ENCODE measurements at places on chromosomes 2 and 18.
A peak's percentile ranks its signal among the peaks of the same experiment; 100 is the strongest.

DNA sequence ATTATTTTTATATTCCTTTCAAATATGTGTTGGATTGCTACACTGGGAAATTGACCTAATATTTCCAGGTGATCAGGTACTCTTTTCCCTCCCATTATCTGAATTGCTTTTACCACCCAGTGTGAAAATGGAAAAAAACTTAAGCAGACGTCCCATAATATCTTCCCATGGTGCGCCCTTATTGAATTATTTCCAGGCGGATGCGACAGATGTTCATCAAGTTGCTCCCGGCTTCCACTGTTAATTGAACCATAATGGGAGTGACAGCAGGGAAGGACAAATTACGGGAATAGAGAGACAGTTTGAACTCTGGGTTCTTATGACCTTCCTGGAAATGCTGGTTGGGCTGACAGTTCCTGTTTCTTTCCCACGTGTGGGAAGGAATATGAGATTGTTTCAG, 93.3 kb downstream of the THSD7B start:
- DNase-seq: no peak

DNA sequence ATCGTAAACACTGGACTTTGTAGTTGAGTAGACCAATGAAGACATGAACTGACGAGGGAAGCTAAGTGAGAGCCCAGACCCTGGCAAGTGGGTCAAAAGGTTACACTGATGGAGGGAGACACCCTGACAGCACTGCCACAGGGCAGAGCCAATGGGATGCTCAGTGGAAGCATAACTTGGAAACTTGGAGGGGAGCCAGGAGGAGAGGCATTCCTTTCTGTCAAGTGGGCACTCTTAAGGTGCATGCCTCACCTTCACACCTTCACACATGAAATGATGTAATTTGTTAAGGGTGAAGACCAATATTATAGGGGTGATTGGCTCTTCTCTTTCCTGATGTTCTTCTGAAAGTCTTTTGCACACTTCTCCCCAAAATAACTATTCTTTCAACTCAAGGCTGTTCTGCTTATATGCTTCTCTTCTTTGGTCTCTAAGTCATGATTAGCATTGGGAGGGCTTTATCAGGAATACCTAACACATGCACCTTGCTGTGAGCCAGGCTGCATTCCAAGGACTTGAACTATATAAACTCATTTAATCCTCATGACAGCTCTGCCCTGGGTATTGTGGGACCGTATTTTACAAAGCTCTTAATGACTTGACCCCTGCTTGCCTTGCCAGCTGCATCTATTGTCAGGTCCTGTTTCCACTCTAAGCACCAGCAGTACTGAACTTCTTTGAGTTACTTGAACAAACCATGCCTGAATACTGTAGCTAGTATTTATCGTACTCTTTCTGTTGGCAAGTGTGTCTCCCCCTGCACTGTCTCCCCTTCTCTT, 19.0 kb downstream of the RPL37A start:
- DNase-seq: no peak

DNA sequence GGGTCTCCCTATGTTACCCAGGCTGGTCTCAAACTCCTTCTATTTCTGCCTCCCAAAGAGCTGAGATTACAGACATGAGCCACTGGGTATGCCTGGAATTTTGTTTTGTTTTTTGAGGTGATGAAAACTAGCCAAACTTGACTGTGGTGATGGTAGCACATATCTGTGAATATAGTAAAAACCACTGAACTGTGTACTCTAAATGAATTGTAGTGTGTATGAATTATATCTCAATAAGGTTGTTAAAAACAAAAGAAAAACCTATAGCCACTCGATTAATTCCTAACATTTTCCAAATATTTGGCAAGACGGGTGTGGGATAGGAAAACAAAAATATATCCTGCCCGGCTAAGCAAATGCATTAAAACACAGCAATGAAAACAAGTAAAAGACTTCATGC, 1302.3 kb upstream of the CHAC2 start:
- DNase-seq: no peak

DNA sequence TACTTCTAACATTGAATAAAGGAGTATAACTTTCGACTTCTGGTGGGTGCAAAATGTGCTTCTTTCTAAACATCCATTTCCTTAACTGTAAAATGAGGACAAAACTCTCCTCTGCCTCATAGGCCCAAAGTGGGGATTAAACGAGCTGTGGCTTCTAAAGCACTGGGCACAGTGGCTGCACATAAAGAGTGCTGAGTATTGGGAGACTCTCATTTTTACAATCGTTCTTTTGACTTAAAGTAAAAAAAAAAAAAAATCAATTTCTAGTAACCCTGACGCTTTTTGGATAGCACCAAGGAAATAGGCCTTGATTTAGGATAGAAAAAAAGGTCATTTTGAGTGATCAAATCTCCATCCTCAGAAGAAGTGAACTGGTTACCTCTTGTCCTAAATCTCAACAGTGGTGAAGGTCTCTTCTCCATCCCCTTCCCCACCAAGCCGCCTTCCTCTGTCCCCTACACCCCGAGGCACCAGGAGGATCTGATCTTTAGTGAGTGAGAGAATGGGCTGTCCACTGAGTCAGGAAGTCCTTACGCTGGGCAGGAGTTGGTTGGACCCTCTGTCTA, 161.6 kb downstream of the DDX1 start:
- no peak for DNase-seq

DNA sequence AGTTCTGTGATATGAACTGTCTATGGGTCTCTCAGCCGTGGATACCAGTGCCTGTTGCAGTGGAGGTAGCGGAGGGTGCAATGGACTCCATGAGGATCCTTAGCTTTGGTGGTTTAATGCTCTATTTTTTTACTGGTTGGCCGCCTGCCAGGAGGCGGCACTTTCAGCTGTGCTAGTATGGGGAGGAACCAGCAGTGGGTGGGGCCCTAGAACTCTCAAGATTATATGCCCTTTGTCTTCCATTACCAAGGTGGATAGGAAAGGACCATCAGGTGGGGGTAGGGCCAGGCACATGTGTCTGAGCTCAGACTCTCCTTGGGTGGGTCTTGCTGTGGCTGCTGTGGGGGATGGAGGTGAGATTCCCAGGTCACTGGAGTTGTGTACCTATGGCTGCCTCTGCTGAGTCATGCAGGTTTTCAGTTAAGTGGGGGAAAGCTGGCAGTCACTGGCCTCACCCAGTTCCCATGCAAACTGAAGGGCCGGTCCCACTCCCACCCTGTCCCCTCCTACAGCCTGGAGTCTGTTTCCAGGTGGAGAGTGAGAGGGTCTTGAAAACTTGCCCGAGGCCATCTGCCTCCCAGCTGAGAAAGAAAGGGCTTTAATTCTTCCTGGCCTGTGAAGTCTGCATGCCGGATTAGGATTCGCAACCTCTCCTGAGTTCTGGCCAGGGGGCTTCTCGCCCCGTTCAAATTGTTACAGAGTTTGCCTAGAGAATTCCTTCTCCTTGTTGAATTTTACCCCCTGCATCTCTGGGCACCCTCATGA, 14.5 kb downstream of the KCNS3 start:
- DNase-seq: no peak

DNA sequence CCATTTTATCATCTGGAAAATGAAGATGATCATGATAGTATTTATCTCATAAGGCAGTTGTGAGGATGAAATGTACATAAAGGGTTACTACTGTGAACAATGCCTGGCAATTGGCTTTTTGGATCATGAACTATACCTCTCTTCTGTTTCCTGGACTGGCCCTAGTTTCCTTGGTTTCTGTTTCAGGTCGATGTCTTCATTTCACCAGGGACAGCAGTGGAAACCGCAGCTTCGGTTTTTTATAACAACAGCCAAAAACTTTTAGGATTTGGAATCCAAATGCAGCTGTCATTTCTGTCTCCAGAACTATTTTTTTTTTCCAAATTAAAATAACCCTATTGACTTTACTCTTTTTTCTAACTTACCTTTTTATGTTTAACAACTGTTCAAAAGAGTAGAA, 425.1 kb downstream of the RND3 start:
- DNase-seq: no peak

- DNase-seq: no peak
Measured at GRCh38 chr2:62362561-62362960, 143.4 kb downstream of the TMEM17 start.

DNA sequence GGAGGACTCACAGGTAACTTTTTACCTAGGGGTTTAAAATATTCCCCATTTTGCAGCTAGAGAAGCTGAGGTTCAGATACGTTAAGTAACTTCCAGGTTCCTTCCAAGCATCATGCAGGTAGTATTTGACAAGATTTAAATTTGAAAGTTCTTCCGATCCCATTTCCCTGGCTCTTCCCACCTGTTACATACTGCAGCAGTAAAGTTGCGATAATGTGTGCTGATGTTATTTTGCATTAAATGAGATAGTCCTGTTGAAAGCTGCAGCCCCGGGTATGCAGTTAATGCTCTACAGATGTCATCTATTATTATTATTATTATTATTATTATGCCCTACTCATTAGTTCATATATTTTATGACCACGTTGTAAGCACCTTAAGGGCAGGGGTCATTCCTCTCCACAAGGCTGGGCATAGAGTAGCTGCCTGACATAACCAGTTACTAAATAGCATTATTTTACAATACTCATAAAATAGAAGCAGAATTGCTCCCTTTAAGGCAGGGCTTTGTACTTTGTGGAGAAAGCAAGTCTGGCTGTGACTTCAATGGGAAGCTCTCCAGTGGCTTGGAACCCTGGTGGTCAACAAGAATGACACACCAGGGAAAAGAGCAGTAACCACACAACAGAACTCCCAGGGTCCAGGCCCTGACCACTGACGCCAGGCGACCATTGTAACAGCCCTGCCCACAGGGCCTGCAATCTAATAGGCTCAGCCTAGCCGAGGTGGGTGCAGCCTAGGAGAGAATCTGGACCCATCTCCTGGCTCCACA, 112.0 kb upstream of the STPG4 start:
- DNase-seq: no peak

- DNase-seq: peak; percentile 16
Measured at GRCh38 chr2:95076705-95077529, 44.7 kb downstream of the MRPS5 start.

DNA sequence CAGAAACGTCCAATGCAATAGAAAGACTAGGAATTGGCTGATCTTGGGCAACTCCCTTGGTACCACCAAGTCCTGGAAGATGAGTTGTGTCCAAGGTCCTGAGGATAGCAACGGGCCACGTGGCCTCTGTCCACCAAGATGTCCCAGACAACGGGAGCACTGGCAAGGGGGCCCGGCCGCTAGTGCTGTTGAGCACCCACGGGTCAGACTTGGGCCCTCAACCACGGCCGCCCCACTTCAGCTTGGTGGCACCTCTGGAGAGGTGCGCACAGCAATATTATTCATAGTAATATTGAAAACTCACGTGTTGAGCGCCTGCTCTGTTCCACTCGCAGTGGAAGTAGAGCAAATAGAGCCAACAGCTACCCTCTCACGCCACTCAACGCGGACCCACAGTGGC, 19.0 kb downstream of the PASK start:
- DNase-seq: no peak

DNA sequence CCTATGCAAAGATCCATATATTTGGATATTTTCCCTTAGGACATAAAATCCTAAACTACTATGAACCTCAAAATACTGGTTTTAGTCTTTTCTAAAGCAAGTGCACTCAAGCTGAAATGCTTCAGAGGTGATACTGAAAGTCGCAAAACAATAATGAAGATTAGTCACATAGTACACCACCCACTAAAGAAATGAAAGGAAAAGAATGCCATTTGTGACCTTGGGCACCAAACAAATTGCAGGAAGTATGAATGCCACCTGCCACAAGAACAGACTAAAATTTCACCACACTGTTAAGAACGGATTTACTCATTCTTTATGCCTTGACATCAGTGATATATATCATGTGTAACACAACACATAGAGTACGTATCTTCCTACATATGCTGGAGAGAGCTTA, 161.5 kb downstream of the ZNF521 start:
- no peak for DNase-seq

DNA sequence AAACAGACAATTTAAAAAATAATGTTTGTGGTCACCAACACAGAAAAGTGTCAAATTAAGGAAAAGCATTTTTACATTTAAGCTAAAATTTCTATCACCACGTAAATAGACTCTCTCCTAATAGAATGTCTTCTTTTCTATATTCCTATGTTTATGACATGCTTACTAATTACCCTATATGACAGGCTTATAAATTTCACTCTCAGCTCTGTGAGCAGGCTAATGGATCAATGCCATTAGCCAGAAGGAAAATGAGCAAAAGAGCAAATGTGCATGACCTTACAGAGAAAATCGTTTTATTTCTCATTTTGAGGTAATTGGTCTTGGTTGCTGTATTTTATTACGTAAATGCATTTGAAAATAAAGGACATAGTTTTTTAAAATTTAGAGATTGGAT, 209.7 kb downstream of the TMX3 start:
- DNase-seq: no peak

DNA sequence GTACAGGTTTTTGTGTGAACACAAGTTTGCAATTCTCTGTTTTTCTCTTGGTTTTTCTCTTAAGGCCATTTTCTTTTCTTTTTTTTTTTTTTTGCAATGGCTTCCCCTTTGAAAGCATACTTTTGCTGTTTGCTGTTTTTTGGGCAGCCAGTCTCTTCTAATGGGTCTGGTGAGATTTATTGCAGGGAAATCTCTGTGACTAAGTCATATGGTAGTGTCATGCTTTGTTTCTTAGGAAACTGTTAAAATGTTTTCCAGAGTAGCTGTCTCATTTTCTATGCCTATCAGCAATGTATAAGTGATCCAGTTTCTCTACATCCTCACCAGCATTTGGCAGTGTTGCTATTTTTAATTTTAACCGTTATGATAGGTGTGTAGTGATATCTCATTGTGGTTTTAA, 27.9 kb upstream of the CDCA7 start:
- no peak for DNase-seq

DNA sequence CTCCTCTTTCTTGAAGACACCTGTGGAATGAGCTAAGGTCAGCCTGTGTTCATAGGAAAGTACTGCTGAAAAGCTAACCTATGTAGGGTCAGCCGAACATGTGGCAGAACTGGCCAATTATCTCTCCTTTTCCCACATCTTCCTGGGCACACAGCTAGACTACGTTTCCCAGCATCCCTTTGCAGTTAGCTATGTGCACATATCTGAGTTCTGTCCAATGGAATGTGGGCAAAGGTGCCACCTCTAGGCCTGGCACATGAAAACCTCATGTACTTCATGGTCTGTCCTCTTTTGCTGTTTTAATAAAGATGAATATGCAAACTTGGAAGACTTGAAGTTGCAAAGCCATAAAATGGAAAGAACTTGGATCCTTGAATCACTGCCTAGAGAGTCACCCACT, 352.6 kb downstream of the TNS1 start:
- DNase-seq: no peak

GRCh38 chr2:237244178-237244577, 158.5 kb downstream of the COPS8 start:
- no peak for DNase-seq

- DNase-seq: no peak
Measured at GRCh38 chr18:47868744-47869143, 61.7 kb downstream of the SMAD2 start.

GRCh38 chr18:57210107-57210715, 63.3 kb downstream of the BOD1L2 start:
- no peak for DNase-seq

DNA sequence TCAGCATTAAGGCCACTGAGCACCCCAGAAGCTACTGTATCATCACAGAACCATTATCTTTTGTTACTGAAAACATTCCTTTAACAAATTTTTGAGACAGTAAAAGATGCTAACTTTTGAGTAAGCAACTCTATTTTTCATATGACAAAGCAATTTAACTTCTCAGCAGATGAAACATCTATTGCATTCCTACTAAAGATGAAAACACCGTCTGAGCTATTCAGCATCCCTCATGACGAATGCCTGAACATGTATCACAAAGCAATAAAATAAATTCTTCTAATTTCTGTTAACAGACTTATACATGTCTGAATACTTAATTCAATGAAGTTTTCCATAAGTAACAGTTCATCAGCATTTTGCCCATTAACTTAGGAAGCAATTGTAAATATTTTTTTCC, 23.9 kb downstream of the CHN1 start:
- DNase-seq: no peak
